K562 (cell line): ENCODE measurements at places on chromosomes 5 and 9. TPM values are rescaled to one million over a fixed set of nuclear protein-coding genes. Genes with fewer than 3 reads are reported as not detected.

Gene SLIT3
- 0.04 and 0.13 TPM in 2 replicates for total RNA-seq

Gene PHYKPL
- total RNA-seq, result 34.0 and 34.7 TPM in 2 replicates

GRCh38 chr9:7212101-7212500 is 454.3 kb downstream of the KDM4C start:
- DNase-seq, result no peak

- DNase-seq, result no peak
These were observed 189.7 kb downstream of the CSNK1G3 start for GRCh38 chr5:123701511-123702200.

- DNase-seq, result peak; percentile 61
These were observed 24.3 kb upstream of the ENHO start for GRCh38 chr9:34546834-34547827.

DNA sequence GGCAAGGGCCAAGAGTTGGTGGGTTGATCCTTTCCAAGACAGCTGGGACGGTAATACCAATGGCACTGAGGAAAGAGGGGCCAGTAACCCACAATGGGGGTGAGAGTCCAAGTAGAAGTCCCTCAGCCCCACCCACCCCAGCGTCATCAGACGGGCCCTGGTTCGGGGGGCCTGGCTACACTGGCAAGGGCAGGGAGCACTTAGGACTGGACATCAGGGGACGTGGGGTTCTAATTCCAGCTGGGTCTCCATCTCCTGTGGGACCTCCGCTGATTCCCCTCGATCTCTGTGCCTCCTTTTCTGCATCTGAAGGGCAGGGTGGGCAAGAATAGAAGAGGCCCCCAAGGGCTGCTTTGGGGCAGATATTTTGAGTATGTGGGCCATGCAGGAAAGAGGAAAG is 53.5 kb upstream of the FCN1 start:
- no peak for DNase-seq

DNA sequence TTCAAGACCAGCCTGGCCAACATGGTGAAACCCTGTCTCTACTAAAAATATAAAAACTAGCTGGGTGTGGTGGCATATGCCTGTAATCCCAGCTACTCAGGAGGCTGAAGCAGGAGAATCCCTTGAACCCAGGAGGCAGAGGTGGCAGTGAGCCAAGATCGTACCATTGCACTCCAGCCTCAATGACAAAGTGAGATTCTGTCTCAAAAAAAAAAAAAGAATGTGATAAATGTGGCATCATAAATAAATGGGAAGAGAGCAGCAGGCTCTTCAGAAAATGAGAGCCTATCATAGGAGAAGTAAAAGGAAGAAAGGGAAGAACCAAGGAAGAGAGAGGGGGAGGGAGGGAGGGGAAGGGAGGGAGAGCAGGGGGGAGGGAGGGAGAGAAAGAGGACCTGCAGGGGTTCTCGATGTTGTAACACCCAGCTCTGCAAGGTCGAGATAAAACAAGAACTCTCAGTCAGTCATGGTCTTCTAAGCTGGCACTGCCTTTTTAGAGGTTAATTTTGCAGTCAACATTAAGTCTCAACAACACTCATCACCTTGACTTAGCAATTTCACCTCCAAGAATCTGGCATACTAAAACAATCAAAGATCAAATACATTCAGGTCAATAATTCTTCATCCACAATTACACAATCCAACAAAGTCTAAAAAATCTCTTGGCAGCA is 68.7 kb upstream of the SIMC1 start:
- DNase-seq, result peak; percentile 65

- DNase-seq, result no peak
These were observed 39.0 kb upstream of the PPP1R26 start for GRCh38 chr9:135440620-135441019.

GRCh38 chr5:41445937-41446563 is 64.4 kb downstream of the PLCXD3 start:
- no peak for DNase-seq
